ENCODE measurements at places on chromosomes 11 and 22. TPM values are rescaled to one million over a fixed set of nuclear protein-coding genes. Genes with fewer than 3 reads are reported as not detected.

The POGLUT3 gene
- 10.7 TPM for polyA plus RNA-seq

The UCP3 gene
- polyA plus RNA-seq, result 5.8 TPM

The MPPED2 gene
- polyA plus RNA-seq, result 5.0 TPM

The P2RX6 gene
- 5.2 TPM for polyA plus RNA-seq

The PTGDR2 gene
- 0.28 TPM for polyA plus RNA-seq

The MYEOV gene
- 1.1 TPM for polyA plus RNA-seq

The OR2AT4 gene
- polyA plus RNA-seq, result 0.04 TPM

The ASPHD2 gene
- 4.2 TPM for polyA plus RNA-seq

The RIC3 gene
- polyA plus RNA-seq, result 18.7 TPM

The CAVIN3 gene
- polyA plus RNA-seq, result 237 TPM

The ARHGAP42 gene
- polyA plus RNA-seq, result 10.4 TPM

The GGTLC3 gene
- 1.5 TPM for polyA plus RNA-seq

The MOGAT2 gene
- polyA plus RNA-seq, result 0.24 TPM

The CFL1 gene
- 647 TPM for polyA plus RNA-seq

DNA sequence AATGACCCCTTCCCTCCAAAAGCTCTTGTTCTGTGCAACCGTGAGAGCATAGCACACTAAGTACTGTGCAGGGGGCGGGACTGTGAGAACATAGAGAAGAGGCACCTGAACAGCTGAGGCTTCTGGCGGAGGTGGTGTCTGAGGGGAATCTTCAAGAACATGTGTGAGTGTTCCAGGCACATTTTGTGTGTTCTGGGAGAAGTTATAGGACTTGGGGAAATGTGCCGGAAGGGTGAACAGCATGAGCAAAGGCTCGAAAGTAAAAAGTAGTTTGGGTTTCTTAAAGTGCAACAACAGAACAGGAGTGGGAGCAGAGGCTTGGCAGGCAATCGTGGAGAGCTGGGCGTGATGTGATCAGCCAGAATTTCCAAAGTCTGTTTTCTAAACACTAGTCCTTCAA is 12.4 kb upstream of the SYN3 start:
- H3K4me1 ChIP-seq, result no peaks in the 10 kb centered on the region
- no peaks in the 10 kb centered on the region for H3K36me3 ChIP-seq
- no peak overlapping the region for H3K4me3 ChIP-seq
- no peak for DNase-seq
- H3K27me3 ChIP-seq, result no peaks in the 10 kb centered on the region
- no peak overlapping the region for H3K27ac ChIP-seq

DNA sequence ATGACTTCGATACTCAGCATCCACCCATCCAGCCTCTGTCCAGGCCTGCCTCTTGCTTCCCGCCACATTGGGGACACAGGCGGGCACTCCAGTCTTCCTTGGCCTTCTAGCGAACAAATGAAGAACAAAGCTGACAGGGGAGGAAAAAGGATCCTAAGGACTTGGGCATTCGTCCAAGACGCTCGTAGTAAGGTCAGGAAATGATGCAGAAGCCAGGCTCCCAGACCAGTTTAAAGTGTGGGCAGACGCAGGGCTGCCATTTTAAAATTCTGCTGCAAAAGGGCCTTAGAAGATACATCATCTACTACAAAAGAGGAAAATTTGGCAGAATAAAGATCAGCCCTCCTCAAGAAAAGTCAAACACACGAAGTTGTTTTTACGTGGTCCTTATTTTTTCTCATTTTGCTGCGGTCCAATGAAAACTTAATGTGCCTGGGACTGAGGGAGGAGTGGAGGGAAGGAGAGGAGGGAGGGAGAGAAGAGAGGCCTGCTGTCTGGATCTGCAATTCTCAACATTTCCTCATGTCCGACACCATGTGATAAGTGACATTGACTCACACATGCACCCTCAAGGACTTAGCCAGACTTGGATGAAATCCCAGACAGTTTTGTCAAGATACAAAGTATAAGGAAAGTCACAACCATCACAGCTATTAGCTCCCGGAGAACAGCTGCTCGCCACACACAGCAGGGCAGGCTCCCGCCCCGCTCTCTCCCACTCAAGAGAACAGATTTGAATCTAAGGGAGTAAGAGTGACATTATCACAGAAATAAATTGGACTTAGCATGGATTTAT is 5.7 kb downstream of the DNAL4 start:
- peak overlapping the region; percentile 81 for H3K27ac ChIP-seq
- no peaks in the 10 kb centered on the region for H3K27me3 ChIP-seq
- no peak overlapping the region for H3K4me3 ChIP-seq
- peak; percentile 89 for DNase-seq

- no peak overlapping the region for H3K4me3 ChIP-seq
- H3K27ac ChIP-seq, result no peak overlapping the region
- H3K36me3 ChIP-seq, result no peaks in the 10 kb centered on the region
- no peaks in the 10 kb centered on the region for H3K27me3 ChIP-seq
- DNase-seq, result no peak
- H3K4me1 ChIP-seq, result no peaks in the 10 kb centered on the region
Measured at GRCh38 chr11:64482588-64482987, 108.4 kb upstream of the SLC22A12 start.

GRCh38 chr22:35972559-35972958 is 56.1 kb downstream of the RBFOX2 start:
- H3K27me3 ChIP-seq, result no peaks in the 10 kb centered on the region
- no peak overlapping the region for H3K27ac ChIP-seq
- DNase-seq, result no peak
- H3K36me3 ChIP-seq, result no peaks in the 10 kb centered on the region
- no peak overlapping the region for H3K4me3 ChIP-seq

GRCh38 chr11:36264011-36264972 is 24.9 kb downstream of the COMMD9 start:
- no peak for DNase-seq
- H3K4me1 ChIP-seq, result no peaks in the 10 kb centered on the region
- no peak overlapping the region for H3K4me3 ChIP-seq
- no peaks in the 10 kb centered on the region for H3K36me3 ChIP-seq
- no peaks in the 10 kb centered on the region for H3K27me3 ChIP-seq

DNA sequence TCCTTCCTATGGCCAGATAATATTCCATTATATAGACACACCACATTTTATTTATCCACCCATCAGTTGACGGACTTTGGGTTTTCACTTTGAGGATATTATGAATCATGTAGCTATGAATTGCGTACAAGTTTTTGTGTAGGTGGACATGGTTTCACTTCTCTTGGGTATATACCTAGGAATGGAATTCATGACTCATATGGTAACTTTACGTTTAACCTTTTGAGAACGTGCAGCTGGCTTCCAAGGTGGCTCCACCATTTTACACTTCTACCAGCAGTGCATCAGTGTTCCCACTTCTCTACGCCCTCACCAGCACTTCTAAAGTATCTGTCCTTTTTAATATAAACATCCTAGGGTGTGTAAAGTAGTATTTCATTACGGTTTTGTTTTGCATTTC is 112.0 kb downstream of the PLEKHA7 start:
- no peaks in the 10 kb centered on the region for H3K36me3 ChIP-seq
- H3K27me3 ChIP-seq, result no peaks in the 10 kb centered on the region
- H3K4me3 ChIP-seq, result no peak overlapping the region
- no peak overlapping the region for H3K27ac ChIP-seq
- H3K4me1 ChIP-seq, result no peaks in the 10 kb centered on the region

DNA sequence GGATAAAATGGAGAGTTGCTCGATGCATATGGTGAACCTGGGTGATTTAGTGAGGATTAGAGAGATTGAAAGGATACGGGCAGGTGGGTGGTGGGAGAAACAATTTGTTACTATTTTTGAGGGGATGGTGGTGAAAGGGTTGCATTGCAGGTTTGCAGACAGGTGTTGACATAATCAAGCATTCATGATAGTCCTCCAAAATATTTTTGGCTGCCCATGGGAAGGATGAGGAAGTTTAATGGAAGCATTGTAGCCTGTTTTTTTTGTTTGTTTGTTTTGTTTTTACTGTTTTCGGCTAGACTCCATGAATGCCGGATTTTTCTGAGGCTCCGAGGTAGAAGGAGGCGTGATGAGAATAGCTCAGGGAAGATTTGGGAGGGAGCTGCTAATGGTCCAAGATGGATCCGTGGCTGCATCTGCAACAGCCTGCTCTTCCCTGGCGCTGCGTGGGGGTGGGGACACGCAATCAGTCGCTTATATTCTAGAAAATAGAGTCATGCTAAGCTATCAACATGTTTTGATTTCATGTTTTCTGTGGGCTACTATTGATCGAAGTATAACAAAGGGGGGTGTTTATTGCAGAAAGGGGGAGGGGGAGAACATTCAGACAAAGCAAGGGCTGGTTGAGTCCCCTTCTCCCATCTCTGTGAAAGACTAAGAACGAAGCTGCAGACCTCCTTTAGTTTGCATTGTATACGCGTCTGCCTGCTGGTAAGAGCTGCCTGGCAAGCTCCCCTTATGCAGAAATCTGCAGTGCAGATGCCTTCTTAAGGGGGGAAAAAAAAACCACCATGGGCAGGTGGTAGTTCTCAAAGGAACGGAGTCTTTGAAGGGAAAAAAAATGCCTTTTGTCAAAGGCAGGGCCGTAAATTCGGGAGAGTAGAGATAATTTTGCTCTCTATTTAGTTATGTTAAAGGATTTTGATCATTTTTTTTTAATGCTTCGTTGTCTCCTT is 1.0 kb downstream of the RTN3 start:
- peak overlapping the region; percentile 95 for H3K4me3 ChIP-seq
- H3K4me1 ChIP-seq, result peaks cover 5% of the 10 kb centered on the region
- H3K27me3 ChIP-seq, result no peaks in the 10 kb centered on the region

DNA sequence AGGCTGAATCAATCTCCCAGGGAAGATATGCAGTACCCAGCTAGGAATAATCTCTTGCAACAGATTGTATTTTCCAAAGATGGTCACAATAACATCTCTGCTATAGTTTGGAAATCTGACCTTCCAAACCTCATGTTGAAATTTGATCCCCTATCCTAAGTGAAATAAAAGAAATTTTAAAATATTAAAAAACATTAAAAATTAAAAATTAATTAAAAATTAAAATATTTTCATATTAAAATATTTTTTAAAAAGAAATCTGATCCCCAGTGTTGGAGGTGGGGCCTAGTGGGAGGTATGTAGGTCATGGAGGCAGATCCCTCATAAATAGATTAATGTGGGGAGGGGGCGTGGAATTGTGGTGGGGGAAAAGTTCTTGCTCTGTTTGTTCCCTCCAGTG is 79.7 kb downstream of the FAM168A start:
- no peak for DNase-seq
- H3K4me1 ChIP-seq, result no peaks in the 10 kb centered on the region
- no peaks in the 10 kb centered on the region for H3K36me3 ChIP-seq
- no peaks in the 10 kb centered on the region for H3K27me3 ChIP-seq
- no peak overlapping the region for H3K27ac ChIP-seq

GRCh38 chr11:35794333-35794732 is 131.8 kb downstream of the TRIM44 start:
- no peaks in the 10 kb centered on the region for H3K36me3 ChIP-seq
- no peak for DNase-seq
- no peaks in the 10 kb centered on the region for H3K4me1 ChIP-seq
- no peaks in the 10 kb centered on the region for H3K27me3 ChIP-seq
- no peak overlapping the region for H3K4me3 ChIP-seq
- no peak overlapping the region for H3K27ac ChIP-seq

DNA sequence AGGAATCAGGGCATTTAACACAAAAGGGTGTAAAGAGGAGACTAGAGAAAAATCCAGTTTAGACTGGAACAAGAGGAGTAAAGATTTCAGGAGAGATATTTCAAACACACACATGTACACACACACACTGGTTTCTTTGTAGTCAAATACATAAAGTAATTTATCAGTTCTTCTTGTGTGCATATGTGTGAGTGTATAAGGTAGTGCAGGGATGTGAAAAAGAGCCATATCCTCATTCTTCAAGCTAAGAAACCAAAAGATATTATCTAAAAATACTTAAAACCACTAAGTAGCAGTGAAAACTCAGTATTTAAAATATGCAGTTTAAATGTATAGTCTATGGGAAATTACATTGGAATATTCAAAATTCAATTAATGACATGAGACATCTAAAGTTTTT is 52.5 kb upstream of the CARD18 start:
- no peak for DNase-seq
- no peak overlapping the region for H3K4me3 ChIP-seq
- no peaks in the 10 kb centered on the region for H3K36me3 ChIP-seq

DNA sequence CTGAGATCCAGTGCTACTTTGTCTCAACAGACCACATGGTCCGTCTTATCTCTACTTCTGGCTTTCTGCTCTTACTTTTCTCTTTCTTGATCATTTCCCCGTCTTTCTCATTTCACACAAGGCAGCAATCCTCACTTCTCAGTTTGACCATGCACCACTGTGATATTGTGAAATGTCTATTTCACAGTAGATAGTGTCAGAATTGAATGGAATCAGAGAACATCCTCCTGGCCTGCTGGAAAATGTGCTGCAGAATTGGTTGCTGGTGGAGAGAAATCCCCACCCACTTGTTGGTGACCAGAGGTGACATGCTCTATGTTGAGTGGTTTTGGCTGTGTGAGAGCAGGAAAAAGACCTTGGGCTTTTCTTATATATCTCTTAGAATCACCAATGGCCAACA is 57.8 kb upstream of the RCN1 start:
- H3K27ac ChIP-seq, result no peak overlapping the region
- H3K4me1 ChIP-seq, result peaks cover 6% of the 10 kb centered on the region
- no peak for DNase-seq
- H3K27me3 ChIP-seq, result no peaks in the 10 kb centered on the region
- H3K4me3 ChIP-seq, result no peak overlapping the region
- H3K36me3 ChIP-seq, result no peaks in the 10 kb centered on the region

GRCh38 chr11:124415356-124415923 is 9.2 kb downstream of the OR8B4 start:
- H3K36me3 ChIP-seq, result no peaks in the 10 kb centered on the region
- H3K4me3 ChIP-seq, result no peak overlapping the region
- DNase-seq, result no peak
- H3K27ac ChIP-seq, result no peak overlapping the region
- no peaks in the 10 kb centered on the region for H3K4me1 ChIP-seq
- H3K27me3 ChIP-seq, result no peaks in the 10 kb centered on the region

DNA sequence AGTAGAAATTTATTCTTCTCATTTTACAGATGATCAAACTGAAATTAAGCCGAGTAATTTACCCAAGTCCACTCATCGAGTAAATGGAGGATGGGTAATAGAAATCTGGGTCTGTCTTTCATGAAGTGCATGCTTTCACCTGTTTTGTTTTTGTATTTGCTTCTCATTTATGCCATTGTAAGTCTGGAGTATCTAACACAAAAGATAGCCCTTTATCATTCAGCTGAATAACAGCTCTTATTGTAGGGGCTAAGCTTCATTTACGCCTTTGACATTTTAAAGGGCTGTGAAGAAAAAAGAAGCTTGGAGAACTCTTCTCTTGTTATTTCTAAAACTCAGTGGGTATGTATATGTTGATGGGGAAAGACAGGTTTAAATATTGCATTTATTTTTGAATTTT is 1196.2 kb upstream of the TENM4 start:
- no peaks in the 10 kb centered on the region for H3K36me3 ChIP-seq
- H3K4me3 ChIP-seq, result no peak overlapping the region
- H3K27ac ChIP-seq, result no peak overlapping the region
- no peaks in the 10 kb centered on the region for H3K4me1 ChIP-seq
- no peaks in the 10 kb centered on the region for H3K27me3 ChIP-seq

- H3K4me1 ChIP-seq, result peaks cover 25% of the 10 kb centered on the region
- no peak for DNase-seq
- H3K4me3 ChIP-seq, result no peak overlapping the region
Measured at GRCh38 chr11:7668911-7669310, 4.4 kb downstream of the CYB5R2 start.

Measured in testis (tissue), 5 donors.